IPS-NIHi11 (cell line): ENCODE measurements at places on chromosomes 1 and 21.
A peak's percentile ranks its signal among the peaks of the same experiment; 100 is the strongest.

- no peak for DNase-seq
These were observed 68.3 kb upstream of the GJB5 start for GRCh38 chr1:34686531-34686930.

DNA sequence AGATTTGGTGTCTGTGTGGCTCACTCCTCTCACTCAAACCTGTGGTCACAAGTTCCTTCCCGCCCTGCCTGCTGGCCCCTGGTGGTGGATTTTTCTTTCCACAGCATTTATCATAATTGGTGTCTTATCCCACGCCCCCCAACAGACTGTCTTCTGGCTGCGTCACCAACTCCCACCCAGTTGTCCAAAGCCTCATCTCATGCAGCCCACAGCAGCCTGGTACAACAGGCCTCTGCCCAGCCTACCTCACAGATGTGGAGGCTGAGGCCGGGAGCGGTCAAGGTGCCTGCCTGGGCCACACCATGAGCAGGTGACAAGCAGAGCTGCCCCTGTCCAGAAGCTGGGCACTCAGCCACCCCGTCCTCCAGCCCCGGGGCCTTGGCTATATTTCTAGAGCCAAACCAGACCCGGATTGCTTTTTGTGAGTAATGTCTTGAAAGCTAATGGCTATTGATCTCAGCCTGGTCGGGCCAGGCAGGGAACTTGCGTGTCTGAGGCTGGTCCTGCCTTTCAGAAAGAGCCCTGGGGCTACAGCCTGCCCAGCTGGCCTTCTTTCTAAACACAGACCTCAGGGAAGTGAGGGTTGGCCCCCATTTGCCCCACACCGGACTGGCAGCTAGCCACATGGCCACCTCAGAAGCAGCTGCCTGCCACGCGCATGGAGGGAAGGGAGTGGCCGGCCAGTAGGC, 2.6 kb downstream of the KCNAB2 start:
- no peak for DNase-seq

- DNase-seq: peak; percentile 20
These were observed 561.6 kb downstream of the PLA2G4A start for GRCh38 chr1:187390215-187390818.

GRCh38 chr1:156245451-156246232, 2.2 kb downstream of the PAQR6 start:
- peak; percentile 75 for DNase-seq

GRCh38 chr1:24316645-24317044, 2.5 kb upstream of the GRHL3 start:
- DNase-seq: no peak

GRCh38 chr1:48102766-48103165, 105.6 kb upstream of the TRABD2B start:
- DNase-seq: no peak

GRCh38 chr1:196544617-196545016, 63.6 kb downstream of the KCNT2 start:
- no peak for DNase-seq

GRCh38 chr1:56200442-56200841, 378.9 kb downstream of the PLPP3 start:
- DNase-seq: no peak
